ENCODE measurements at places on chromosomes 11 and 22. TPM values are rescaled to one million over a fixed set of nuclear protein-coding genes. Genes with fewer than 3 reads are reported as not detected.

Gene IL10RA
- total RNA-seq: 11.5 TPM

Gene USP2
- 0.65 TPM for total RNA-seq

Gene CD3D
- total RNA-seq: 1.6 TPM

Gene MS4A3
- total RNA-seq: 0.08 TPM

Gene GAL
- not detected for total RNA-seq
